ENCODE measurements at places on chromosomes 2 and 18. TPM values are rescaled to one million over a fixed set of nuclear protein-coding genes. Genes with fewer than 3 reads are reported as not detected.
A peak's percentile ranks its signal among the peaks of the same experiment; 100 is the strongest.

Gene TEX44
- not detected for total RNA-seq

Gene CDH20
- not detected for total RNA-seq

Gene HRH4
- total RNA-seq, result not detected

Gene DTNA
- total RNA-seq, result 3.7 TPM

Gene MAP3K19
- not detected for total RNA-seq

Gene HOXD10
- total RNA-seq, result not detected

Gene MAPRE3
- 12.0 TPM for total RNA-seq

Gene ANKRD36B
- 21.9 TPM for total RNA-seq

Gene RIT2
- total RNA-seq, result not detected

Gene KCNG2
- total RNA-seq, result not detected

Gene ZC3H15
- 46.4 TPM for total RNA-seq

Gene LRP1B
- total RNA-seq, result 0.65 TPM

Gene ASB18
- not detected for total RNA-seq

Gene TFPI
- total RNA-seq, result 161 TPM

Gene TRIM54
- not detected for total RNA-seq

Gene PROKR1
- total RNA-seq, result not detected

DNA sequence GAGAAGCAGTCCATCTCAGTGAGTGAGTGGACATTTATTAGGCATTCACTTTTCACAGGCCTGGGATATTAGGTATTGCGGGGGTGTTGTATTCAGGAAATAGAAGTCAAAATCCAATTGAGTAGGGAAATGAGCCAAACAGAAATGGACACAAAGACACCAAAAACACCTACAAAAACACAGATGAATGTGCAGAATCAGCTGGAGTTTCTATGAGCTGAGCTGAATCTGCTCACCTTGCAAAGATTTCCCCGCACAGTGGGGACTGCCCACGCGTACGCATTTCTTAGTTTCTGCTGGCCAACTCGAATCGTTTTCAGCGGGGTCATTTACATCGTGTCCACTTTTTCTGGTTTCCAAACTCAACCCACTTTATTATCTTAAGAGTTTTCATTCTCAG is 160.0 kb downstream of the BCL2 start:
- no peaks in the 10 kb centered on the region for H3K36me3 ChIP-seq
- H3K27me3 ChIP-seq, result peaks cover 2% of the 10 kb centered on the region
- peaks cover 67% of the 10 kb centered on the region for H3K4me1 ChIP-seq
- H3K27ac ChIP-seq, result peak overlapping the region; percentile 6
- DNase-seq, result no peak
- no peak overlapping the region for H3K4me3 ChIP-seq

DNA sequence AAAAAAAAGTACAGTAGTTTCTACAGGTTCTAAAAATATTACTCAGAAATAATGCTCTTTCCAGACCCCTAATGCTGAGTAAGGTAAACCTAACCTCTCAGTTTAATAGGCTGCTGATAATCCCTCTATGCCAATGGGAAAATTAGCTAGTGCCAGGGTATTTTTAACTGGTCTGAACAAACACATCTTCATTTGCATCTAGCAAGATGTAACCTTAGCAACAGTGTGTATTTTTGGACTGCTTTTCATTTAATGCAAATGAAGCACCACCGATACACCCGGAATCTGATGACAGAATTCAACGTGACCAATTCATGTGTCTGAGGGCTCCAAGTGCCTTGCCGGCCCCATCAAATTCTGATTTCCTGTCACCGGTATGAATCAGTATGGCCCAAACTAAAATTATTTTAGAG is 47.4 kb upstream of the CYRIA start:
- H3K4me1 ChIP-seq, result peaks cover 7% of the 10 kb centered on the region
- no peak overlapping the region for H3K27ac ChIP-seq
- H3K27me3 ChIP-seq, result peaks cover 20% of the 10 kb centered on the region

GRCh38 chr2:170965446-170966225 is 36.6 kb downstream of the GORASP2 start:
- no peaks in the 10 kb centered on the region for H3K27me3 ChIP-seq
- peaks cover 5% of the 10 kb centered on the region for H3K4me1 ChIP-seq
- H3K27ac ChIP-seq, result peak overlapping the region; percentile 42
- H3K4me3 ChIP-seq, result no peak overlapping the region
- peaks cover 38% of the 10 kb centered on the region for H3K36me3 ChIP-seq

DNA sequence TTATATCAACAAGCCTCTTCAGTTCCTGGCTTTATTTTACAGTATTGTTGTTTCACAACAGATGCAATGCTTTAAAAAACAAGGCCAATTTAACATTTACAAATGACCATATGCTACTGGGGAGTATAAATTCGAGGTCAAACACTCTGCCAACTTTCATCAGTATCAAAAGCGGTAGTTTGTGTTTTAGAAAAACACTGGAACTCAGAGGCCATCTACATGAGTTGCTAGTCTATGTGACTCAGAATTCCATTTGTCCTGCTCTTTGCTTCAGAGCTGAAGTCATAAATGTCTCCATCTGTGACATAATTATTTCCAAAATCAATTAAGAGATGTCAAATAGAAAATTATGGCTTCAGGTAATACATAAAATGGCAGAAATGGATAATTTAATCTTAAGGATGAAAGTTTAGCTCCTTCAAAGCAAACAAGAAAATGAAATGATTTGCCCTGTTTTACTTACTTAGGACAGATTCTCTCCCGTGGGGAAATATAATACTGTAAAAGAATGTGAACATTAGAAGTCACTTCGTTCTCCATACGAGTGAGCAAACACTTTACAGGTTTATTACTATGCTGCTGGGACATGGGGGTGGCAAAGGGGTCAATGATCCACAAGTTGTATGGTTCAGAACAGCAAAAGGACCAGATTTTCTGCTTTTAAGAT is 3.7 kb downstream of the MEX3C start:
- H3K4me3 ChIP-seq, result peak overlapping the region; percentile 46
- H3K36me3 ChIP-seq, result no peaks in the 10 kb centered on the region
- peaks cover 57% of the 10 kb centered on the region for H3K4me1 ChIP-seq
- H3K27me3 ChIP-seq, result no peaks in the 10 kb centered on the region

DNA sequence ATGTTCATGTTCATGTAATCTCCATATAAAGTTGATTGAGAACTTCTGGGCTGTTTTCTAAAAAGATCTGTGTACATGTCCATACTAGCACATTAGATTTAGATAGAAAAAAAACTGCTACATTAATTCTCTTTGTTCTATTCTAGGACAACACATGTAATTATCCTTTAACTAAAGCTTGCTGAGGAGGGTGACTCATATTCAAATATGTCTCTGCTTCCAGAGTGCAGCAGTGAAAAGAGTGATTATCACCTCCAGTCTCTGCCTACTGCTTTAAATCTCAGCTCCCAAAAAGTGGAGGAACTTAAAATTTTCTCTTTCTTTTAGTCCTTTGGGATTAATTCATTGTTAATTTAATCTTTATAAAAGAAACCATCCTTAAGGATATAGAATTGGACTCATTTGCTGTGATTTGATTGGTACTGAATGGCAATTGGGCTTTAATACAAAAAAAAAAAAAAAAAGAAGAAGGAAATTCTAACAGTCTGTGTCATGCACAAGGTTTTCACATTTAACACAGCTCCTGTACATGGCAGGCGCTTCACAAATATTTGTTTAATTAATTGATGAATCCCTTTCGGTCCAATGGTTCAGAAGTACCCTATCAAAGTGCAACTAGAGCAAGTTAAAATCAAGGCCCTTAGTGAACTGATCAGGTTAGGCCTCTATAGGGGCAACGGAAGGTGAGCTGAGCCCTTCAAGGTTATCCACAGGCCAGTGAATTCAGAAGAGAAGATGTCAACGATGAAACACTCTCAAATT is 214.0 kb upstream of the KCNJ3 start:
- no peak for DNase-seq
- no peaks in the 10 kb centered on the region for H3K4me1 ChIP-seq
- H3K4me3 ChIP-seq, result no peak overlapping the region
- no peaks in the 10 kb centered on the region for H3K36me3 ChIP-seq
- H3K27ac ChIP-seq, result no peak overlapping the region

DNA sequence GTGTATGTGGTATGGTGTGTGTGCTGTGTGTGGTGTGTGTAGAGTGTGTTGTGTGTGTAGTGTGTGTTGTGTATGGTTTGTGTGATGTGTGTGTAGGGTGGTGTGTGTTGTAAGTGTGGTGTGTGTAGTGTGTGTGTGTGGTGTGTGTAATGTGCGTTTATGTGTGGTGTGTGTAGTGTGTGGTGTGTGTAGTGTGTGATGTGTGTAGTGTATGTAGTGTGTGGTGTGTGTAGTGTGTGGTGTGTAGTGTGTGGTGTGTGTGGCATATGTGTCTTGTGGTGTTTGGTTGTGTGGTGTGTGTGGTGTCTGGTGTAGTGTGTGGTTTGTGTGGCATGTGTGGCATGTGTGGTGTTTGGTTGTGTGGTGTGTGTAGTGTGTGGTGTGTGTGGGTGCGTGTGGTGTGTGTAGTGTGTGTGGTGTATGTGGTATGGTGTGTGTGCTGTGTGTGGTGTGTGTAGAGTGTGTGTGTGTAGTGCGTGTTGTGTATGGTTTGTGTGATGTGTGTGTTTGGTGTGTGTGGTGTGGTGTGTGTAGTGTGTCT is 4.0 kb upstream of the RTP5 start:
- no peaks in the 10 kb centered on the region for H3K4me1 ChIP-seq
- H3K27me3 ChIP-seq, result peaks cover 28% of the 10 kb centered on the region
- H3K4me3 ChIP-seq, result no peak overlapping the region
- no peaks in the 10 kb centered on the region for H3K36me3 ChIP-seq
- no peak overlapping the region for H3K27ac ChIP-seq
- DNase-seq, result no peak

- H3K36me3 ChIP-seq, result no peaks in the 10 kb centered on the region
- peaks cover 26% of the 10 kb centered on the region for H3K27me3 ChIP-seq
- no peak for DNase-seq
- H3K4me3 ChIP-seq, result peak overlapping the region; percentile 78
- no peak overlapping the region for H3K27ac ChIP-seq
- H3K4me1 ChIP-seq, result peaks cover 21% of the 10 kb centered on the region
Measured at GRCh38 chr18:46335534-46336101, 231.4 kb downstream of the HAUS1 start.

GRCh38 chr2:239025951-239026461 is 178.1 kb downstream of the TWIST2 start:
- no peak for DNase-seq
- peak overlapping the region; percentile 77 for H3K27ac ChIP-seq
- H3K4me1 ChIP-seq, result peaks cover 47% of the 10 kb centered on the region

- DNase-seq, result no peak
- no peak overlapping the region for H3K4me3 ChIP-seq
- no peaks in the 10 kb centered on the region for H3K27me3 ChIP-seq
Measured at GRCh38 chr18:44834867-44835469, 154.3 kb downstream of the SETBP1 start.

GRCh38 chr18:69658685-69659084 is 258.0 kb downstream of the DOK6 start:
- H3K4me1 ChIP-seq, result peaks cover 4% of the 10 kb centered on the region
- no peak for DNase-seq
- H3K27ac ChIP-seq, result no peak overlapping the region
- peaks cover 2% of the 10 kb centered on the region for H3K27me3 ChIP-seq

DNA sequence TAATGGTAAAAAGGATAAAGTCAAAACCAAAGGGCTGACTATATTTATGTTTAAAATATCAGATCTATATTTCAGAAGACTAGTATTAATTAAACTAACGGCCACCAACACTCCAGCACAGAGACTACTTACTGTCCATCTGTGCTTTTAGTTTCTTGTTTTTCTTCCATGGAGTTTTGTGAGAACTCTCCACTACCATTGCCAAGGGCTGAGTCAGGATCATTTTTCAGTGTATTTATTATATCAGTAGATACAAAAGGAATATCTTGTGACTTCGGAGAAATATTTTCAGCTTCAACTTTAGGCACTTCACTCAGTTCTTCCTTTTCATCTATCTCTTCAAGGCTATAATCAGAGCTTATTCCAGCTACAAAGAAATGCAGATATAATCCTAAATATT is 79.1 kb upstream of the GRB14 start:
- H3K27ac ChIP-seq, result no peak overlapping the region
- no peak overlapping the region for H3K4me3 ChIP-seq
- no peak for DNase-seq
- no peaks in the 10 kb centered on the region for H3K27me3 ChIP-seq

GRCh38 chr2:62459672-62460071 is 46.3 kb downstream of the TMEM17 start:
- H3K27ac ChIP-seq, result no peak overlapping the region
- no peaks in the 10 kb centered on the region for H3K36me3 ChIP-seq
- no peaks in the 10 kb centered on the region for H3K27me3 ChIP-seq
- no peak for DNase-seq
- peaks cover 5% of the 10 kb centered on the region for H3K4me1 ChIP-seq

GRCh38 chr2:236289766-236290462 is 25.7 kb upstream of the ASB18 start:
- peaks cover 2% of the 10 kb centered on the region for H3K36me3 ChIP-seq
- no peaks in the 10 kb centered on the region for H3K4me1 ChIP-seq
- H3K27me3 ChIP-seq, result peaks cover 15% of the 10 kb centered on the region
- no peak overlapping the region for H3K4me3 ChIP-seq
- no peak for DNase-seq

DNA sequence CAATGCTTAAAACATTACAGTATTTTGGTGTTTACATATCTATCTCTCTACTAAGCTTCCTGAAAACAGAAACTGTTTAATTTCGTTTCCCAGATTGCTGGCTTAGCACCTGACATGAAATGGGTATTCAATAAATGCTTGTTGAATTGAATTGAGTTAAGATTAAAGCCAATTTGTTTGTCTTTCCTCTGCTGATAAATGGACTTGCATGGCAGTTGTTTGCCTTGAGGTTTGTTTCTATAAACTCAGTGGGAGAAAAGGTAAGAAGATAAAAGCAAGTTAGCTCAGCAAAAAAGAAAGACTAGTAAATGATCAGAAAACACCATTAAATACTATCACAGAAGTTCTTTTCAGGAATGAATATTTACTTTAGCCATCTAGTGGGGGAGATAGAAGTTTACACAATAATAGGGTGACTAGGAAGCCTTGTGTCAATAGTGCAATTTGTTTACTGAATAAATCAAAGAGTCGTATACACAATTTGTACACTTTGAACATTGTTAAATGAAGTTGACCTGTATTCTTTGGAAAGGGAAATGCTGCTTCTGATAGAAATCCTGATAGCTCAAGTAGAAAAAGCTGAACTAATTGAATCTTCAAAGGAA is 754.5 kb upstream of the FAM98A start:
- no peak overlapping the region for H3K27ac ChIP-seq
- no peak for DNase-seq
- peaks cover 2% of the 10 kb centered on the region for H3K27me3 ChIP-seq
- H3K36me3 ChIP-seq, result no peaks in the 10 kb centered on the region

- H3K27me3 ChIP-seq, result peaks cover 7% of the 10 kb centered on the region
- no peak for DNase-seq
- no peak overlapping the region for H3K27ac ChIP-seq
- H3K36me3 ChIP-seq, result no peaks in the 10 kb centered on the region
Measured at GRCh38 chr2:36789181-36789804, 92.8 kb downstream of the VIT start.

GRCh38 chr2:10885094-10885860 is 26.5 kb upstream of the KCNF1 start:
- no peaks in the 10 kb centered on the region for H3K36me3 ChIP-seq
- DNase-seq, result no peak
- H3K4me1 ChIP-seq, result peaks cover 15% of the 10 kb centered on the region
- H3K27ac ChIP-seq, result no peak overlapping the region
- H3K4me3 ChIP-seq, result no peak overlapping the region

GRCh38 chr2:147182260-147182659 is 662.6 kb upstream of the ACVR2A start:
- no peak overlapping the region for H3K27ac ChIP-seq
- no peaks in the 10 kb centered on the region for H3K4me1 ChIP-seq
- H3K27me3 ChIP-seq, result peaks cover 4% of the 10 kb centered on the region

- H3K27me3 ChIP-seq, result no peaks in the 10 kb centered on the region
- DNase-seq, result no peak
- peak overlapping the region; percentile 17 for H3K27ac ChIP-seq
- H3K4me3 ChIP-seq, result no peak overlapping the region
Measured at GRCh38 chr2:85468704-85469349, 50.3 kb downstream of the SH2D6 start.

GRCh38 chr2:47946593-47946992 is 40.3 kb upstream of the FBXO11 start:
- H3K4me3 ChIP-seq, result no peak overlapping the region
